IPS DF 19.7 (cell line): ENCODE measurements at places on chromosomes 16 and 17.

GRCh38 chr17:27224526-27225315 is 69.2 kb upstream of the WSB1 start:
- no peak for DNase-seq

DNA sequence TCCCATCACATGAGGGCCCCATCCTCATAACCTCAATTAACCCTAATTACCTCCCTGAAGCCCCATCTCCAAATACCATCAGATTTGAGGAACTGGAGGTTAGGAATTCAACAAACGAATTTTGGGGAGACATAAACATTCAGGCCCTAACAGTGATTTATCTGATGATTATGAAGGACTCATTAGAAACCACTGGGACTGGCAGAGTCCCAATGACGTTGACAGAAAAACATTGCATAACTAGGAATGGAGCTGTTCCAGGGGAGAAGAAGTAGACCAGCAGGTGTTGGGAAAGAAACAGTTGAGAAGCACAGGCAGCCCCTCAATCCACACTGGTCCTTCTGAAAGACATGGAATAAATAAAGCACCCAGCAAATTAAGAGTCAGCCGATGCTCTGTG is 282.0 kb downstream of the MAP2K4 start:
- no peak for DNase-seq

DNA sequence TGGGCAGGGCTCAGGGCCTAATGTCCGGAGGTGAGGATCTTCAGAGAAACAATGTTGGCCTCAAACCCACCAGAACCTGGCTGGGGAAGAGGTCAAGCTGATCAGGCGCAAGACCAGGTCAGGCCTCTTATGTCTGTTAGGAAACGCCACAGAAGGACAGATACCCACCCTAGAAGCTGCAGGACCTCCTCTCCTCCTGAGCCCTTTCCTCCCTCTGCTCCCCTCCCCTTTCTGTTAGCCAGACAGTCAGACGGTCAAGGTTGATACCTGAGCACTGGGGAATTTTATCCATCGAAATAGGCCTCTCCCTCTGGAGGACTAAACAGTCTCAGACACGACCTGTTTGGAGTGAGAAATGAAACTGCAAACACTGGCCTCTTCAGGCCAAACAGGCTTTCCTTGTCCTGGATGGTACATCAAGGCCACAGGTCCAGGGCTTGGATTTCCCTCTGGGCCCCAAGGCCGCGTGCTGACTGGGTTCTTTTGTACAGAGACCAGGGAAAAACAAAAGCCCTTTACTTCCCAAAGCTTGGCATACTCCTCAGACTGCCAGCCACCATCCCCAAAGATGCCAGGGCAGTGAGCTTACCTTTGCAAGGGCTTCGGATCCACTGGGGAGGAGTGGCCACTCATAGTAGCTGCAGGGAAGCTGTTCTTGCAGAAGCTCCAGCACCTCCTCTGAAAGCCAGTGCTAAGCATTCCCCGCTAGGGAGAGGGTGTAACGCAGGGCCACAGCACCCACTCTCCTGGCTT is 135.8 kb downstream of the CCDC182 start:
- DNase-seq, result no peak

GRCh38 chr17:61583242-61583641 is 7.8 kb downstream of the NACA2 start:
- DNase-seq, result no peak

GRCh38 chr17:77312786-77313599 is 172.2 kb downstream of the SEC14L1 start:
- DNase-seq, result no peak

DNA sequence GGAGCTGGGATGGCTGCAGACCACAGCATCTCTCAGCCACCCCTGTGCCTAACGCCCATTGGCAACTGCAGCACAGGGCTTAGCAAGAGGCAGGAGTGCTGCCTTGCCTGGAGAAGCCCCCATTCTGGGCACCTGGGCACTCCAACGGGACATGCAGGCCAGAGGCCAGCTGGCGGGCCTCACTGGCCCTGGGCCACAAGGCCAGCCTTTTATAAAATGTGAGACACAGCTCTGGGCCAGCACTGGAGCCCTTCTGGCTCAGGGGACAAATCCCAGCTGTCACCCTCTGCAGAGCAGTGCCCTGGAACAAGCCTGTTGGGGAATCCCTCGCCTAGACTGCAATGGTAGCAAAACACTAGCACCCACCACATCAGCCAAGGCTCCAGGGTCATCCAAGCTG is 171.8 kb downstream of the WSCD1 start:
- DNase-seq, result no peak

DNA sequence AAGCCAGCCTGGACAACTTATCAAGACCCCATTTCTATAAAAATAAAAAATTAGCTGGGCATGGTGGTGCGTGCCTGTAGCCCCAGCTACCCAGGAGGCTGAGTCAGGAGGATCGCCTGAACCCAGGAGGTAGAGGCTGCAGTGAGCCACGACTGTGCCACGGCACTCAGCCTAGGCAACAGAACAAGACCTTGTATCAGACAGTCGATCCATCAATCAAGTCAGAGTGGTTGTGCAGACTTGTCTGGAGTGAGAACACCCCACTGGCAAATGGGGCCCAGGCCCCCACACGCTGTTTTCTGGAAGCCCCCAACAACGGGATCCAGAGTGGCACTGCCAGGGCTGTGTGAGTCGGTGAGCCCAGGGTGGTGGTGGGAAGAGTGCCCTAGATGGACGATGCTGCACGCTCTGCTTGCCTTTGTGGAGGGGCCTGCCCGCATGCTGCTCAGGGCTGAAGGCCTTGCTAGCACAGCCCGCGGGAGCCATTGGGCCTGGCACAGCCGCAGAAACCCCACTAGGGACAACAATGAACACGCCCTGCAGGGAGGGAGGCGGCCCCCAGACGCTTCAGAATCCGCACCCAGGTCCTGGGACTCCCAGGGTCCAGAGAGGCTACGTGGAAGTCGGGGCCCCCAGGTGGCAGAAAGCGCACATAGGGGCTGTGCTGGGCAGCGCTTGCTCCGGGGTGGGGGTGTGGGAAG is 80.1 kb upstream of the GNG13 start:
- DNase-seq, result no peak

- DNase-seq, result no peak
These were observed 47.1 kb downstream of the ABAT start for GRCh38 chr16:8721336-8722024.

DNA sequence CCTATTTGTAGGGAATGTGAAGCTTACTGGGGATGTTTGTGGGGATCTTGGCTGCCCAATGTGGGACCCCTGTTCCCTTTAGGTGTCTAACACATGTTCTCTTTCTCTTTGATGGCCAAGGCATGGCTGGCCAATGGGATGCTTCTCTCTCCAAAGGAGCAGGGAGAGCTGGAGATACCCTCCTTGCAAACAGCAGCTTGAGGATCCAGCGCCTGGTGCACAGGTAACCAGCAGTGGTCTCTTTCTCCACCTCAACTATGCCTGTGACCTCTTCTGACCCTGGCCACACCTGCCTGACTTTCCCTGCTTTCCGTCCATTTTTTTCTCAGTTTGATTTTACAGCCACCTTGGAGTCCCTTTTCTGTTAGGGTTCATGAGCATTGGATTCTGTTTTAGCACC is 16.8 kb upstream of the NKD1 start:
- no peak for DNase-seq

DNA sequence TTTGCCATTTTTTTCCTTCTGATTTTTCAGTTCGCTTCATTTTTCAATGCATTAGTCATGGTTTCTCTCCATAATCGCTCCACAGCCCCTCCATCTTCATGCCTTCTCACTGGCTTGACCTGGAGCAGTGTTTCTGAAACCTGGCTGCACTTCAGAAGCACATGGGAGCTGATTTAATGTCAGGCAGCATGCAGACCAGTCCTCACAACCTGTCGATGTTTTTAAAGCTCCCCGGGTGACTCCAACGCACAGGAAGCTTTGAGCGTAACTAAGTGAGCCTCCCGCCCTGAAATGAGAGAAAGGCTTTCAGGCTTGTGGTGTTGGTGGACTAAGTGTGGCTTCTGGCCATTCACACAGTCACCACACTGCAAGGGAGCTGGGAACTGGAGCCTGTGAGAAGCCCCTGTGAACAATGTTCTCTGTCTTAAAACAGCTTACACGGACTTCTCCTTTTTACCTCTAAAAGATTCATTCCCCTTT is 16.8 kb upstream of the DRG2 start:
- no peak for DNase-seq

DNA sequence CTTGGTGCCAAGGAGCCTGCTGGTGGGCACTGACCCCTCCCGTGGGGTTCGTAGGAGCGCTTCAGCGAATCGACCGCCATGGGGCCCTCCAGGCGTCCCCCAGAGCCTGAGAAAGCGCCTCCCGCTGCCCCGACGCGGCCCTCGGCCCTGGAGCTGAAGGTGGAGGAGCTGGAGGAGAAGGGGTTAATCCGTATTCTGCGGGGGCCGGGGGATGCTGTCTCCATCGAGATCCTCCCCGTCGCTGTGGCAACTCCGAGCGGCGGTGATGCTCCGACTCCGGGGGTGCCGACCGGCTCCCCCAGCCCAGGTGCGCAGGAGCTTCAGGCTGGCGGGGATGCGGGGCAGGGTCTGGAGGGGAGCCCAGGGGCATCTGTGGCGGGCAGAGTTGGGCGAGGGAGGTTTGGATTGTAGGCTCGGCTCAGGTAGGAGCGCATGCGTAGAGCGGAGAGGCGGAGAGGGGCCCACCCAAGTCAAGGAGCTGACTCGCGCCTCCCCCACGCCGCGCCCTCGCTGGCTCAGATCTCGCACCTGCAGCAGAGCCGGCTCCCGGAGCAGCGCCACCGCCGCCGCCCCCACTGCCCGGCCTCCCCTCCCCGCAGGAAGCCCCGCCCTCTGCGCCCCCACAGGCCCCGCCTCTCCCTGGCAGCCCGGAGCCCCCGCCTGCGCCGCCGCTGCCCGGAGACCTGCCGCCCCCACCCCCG is 19.8 kb downstream of the FMNL1 start:
- no peak for DNase-seq

DNA sequence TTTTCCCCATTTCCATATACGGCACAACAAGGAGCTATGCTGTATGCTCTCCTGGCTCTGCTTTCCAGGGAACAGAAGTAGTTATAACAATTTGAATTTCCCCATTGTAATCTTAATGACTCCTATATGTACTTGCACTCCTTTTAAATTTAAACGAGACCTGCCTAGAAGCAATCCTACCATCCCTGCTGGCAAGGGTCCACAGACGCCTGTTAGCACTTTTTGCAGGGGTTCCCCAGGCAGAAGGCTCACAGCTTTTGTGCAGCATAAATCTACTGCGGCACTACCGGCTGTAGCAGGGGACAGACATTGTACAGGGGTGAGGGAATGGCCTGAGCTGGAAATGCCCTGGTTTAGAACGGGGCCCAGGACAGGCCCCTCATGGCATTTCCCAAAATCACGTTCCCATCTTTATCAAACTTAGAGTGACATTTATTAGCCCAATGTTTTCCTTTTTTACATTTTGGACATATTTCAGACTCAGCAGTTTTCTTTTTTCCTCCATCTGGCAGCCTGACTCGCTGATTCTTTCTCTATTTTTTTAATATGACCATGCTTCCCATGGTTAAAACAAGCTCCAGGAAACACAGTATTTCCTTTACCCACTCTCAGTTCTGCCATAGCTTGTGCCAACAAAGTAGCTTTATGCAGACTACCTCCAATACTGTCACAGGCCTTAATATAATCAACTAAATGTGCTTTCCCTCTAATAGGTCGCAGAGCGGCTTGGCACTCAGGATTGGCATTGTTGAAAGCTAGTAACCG is 35.4 kb upstream of the USP22 start:
- DNase-seq, result no peak

GRCh38 chr17:57612202-57613071 is 132.7 kb downstream of the CCDC182 start:
- DNase-seq, result no peak

GRCh38 chr17:33615861-33616260 is 322.8 kb upstream of the ASIC2 start:
- DNase-seq, result no peak

DNA sequence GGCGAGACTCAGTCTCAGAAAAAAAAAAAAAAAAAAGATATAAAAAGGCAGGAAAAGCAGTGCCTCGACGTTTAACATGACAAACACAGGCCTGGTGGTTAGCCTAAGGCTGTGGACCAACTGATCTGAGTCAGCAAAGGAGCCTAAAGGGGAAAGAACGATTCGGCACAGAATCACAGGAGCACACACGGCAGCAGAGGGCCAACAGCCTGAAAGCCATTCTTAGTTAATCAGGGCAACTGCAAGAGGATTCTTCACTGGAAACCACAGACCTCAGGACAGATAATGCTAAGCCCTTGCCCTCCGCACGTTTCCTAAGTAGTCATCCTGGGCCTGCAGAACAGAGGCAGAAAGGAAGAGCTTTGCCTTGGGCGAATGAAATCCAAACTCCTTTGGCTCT is 14.7 kb downstream of the TMEM11 start:
- DNase-seq, result no peak

- no peak for DNase-seq
These were observed 90.2 kb downstream of the SMG6 start for GRCh38 chr17:2213291-2213960.

DNA sequence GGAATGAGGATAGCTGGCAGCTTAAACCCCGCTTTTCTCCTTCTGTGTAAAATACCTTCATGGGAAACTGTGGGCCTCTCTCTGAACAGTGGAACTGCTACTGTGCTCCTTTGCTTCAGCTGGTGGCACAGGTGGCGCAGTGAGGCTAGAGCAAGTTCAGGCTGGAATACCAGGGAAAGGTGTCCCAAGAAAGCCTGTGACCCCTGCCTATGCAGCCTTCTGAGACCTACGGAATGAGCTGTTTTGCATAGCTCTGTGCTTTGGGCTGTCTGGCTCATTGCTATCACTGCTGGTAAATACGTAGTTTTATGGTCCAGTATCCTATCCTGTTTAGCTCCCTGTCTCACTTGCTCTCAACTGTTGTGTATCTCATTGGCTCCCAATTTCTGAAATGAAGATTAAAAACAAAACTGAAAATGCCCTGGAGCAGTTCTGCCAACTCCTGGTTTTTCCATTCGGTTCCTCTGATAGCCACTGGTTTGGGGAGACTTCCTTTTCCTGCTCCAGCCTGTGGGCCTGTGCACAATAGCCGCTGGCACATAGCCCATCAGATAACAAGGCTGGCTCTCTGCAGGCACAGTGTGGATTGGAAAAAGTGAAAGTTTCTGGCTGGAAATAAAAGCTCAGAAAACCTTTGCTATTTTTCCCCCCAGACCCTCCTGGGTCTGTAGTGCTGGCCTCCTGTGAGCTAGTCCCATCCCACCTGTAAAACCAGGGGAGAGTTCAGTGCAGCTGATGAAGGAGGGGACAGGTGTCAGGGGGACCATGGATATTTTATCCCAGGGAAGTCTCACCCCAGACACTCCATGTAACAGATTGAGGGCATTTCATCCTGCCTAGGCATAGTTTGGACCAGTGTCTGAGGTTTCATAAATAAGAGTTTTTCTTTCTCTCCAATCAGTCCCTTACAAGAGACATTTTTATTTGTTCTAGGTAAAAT is 24.0 kb downstream of the LIMD2 start:
- no peak for DNase-seq

- no peak for DNase-seq
These were observed 111.9 kb downstream of the CDH13 start for GRCh38 chr16:82738699-82739098.
